NCI-H2081 (cell line): ENCODE measurements at places on chromosomes 16 and 17.

- no peak for DNase-seq
Measured at GRCh38 chr16:88058136-88058535, 106.9 kb downstream of the BANP start.

- DNase-seq = peak; percentile 6
Measured at GRCh38 chr16:14505846-14506245, 124.2 kb downstream of the PARN start.

- DNase-seq = no peak
Measured at GRCh38 chr17:1201132-1201702, 21.4 kb upstream of the ABR start.

- no peak for DNase-seq
Measured at GRCh38 chr16:85735946-85736345, 14.9 kb downstream of the C16orf74 start.

GRCh38 chr16:27286451-27286850, 17.9 kb upstream of the NSMCE1 start:
- DNase-seq = no peak

GRCh38 chr16:9091867-9092281, 430 bp downstream of the HAPSTR1 start:
- DNase-seq = no peak

DNA sequence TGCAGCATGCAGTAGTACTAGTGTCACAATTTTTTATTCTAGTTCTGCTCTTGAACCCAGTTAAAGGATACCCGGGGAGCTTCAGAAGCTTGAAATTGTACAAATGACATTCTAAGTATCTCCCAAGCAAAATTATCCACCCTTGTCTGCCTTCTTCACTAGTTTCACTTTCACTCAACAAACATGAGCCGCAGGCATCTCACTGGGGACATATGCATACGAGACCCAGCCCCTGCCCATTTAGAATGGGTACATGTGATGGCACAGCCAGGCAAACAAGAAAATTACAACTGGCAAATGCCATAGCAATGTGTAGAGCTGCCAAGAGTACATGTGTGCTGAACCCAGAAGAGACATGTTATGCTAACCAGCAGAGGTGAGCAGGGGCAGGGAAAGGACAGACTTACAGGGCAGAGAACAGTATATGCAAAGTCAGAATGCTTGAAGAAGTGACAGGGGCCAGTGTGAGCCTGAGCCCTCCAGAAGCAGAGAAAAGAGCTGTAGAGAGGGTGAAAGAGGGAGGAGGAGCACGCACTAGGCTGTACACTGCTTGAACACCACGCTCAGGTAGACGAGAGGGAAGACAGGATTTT, 8.3 kb downstream of the GINS2 start:
- no peak for DNase-seq

DNA sequence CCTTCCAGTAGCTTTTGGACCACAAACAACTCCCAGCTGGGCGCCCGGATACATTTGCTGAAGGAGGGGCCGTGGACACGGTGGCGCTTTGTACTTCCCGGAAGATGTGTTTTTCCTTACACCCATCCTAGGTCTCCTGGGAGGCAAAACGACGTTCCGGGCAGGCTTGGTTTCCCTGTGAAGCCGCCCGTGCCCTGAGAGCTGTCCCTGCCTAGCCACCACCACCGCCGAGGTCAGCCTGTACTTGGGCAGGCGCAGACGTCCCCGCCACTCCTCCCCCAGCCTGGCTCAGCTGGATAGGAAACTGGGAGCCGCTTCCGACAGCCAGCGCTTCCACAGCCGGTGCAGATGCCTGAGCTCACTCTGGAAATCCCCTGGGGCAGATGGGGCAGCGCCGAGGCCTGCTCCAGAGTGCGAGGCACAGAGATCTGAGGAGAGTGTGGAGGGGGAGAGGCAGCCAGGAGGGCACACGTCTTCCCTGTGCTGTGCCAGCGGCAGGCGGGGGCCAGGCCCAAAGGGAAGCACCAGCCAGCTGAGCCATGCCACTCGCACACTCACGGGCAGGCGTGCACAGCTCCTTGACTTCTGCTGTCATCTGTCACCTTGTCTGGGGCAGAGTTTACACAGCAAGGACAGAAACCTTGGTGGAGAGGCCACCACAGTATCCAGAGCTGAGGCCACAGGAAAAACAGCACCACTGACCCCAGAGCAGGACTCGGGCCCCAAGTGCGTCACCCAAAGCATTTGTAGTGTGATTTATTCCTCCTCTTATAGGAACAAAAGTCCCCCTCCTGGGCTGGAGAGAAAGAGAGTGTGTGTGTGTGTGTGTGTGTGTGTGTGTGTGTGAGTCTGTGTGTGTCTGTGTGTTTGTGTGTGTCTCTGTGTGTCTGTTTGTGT, 3.0 kb downstream of the RHBDF2 start:
- DNase-seq = no peak

DNA sequence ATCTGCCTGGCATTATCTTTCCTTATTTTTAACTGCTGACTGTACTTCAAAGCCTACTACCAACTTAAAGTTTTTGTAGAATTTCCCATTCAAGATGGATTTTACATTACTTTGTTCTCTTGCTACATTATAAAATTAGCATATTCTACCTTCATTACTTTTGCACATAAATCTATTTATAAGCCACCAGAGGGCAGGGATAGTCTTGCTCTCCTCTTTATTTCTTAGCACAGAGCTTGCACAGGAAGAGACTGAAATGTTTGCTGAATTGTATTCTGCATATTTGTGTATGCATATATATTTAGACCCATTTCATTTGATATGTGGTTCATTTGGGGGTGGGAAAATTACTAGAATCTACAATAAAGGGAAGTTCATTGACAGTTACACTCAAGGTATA, 108.0 kb downstream of the SKAP1 start:
- no peak for DNase-seq

DNA sequence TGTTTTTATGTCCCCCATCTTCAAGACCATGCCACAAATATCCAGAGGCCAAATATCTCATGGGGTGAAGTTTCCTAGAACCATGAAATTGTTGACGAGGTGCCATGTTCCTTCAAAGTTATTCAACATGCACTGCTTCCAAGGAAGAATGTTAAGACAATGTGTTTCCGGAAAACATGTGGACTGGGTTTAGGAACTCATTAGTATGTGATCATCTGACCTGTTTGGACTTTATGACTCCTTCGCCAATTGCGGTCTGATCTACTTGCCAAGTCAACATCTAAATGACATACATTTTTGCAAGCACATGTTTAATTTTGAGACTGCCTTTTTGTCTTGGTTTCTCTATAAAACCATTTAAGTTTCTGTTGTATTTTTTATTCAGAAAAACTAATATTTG, 234.8 kb downstream of the MAF start:
- no peak for DNase-seq
